ENCODE measurements at places on chromosomes 6 and 20.

- DNase-seq, result no peak
Measured at GRCh38 chr20:47747669-47748031, 37.6 kb downstream of the SULF2 start.

DNA sequence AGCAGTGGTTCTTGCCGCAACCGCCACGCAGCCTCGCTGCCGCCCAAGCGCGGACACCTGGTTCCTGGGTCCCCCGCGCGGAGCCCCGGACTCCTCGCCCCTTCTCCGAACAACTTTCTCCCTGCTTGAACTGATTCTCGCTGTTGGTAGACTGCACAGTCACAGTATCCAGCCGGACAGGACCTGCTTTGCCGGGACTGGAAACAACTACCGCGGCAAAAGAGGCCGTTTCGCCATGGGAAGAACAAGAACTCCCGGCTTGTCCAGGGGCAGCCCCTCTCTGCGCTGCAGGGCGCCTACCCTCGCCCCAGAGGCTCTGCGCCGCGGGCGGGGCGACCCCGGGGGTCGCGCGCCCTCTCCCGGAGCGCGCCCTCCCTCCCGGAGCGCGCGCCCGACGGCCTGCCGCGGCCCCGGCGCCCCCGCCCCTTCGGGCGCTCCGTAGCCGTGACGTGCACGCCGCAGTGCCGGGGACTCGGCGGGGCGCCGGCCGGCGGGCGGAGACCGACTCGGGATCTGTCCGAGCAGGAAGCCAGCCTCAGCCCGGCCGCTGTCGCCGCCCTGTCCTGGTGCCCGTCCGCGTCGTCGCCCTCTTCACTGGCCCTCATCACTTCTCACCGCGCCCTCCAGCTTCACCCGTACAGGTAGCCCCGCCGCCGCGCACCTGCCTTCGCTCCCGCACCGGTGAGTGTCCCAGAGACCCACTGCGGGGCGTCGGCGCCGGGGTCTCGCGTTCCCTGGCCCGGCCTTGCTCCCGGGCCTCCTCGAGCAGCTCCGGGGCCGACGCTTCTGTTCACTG lies at the start of gene MYO6:
TSS of gene MYO6 (plus strand) at position 497 of the 796 bp plus-strand sequence. CDS start 68,309 bp downstream, outside the sequence.
- DNase-seq, result peak; percentile 3

DNA sequence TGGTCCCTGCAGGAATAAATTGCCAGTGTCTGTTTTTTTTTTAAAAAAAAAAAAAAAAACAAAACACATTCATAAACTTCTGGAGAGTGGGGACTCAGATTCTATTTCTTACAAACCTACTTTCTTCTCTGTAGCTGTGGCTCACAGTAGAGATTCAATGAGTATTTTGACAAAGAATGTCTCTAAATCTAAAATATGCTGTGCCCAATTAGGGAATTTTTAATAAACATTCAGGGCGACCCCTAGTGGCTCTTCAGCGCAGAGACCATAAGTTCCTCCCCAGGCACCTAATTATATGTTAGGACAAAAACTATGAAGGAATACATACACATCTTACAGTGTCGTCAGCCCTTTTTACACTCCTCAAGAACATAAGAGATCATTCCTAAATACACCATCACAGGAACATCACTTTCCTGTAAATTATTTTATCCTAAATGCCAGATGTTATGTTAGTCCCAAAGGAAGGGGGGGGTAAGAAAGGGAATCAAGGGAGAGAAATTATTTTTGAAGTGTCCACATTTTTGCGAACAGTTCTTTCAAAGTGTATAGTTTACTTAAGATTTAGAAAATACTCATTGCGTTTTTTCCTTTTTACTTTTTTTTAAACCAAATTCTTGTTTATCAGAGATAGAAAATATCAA lies 21.8 kb upstream of the NAA20 start:
- no peak for DNase-seq

DNA sequence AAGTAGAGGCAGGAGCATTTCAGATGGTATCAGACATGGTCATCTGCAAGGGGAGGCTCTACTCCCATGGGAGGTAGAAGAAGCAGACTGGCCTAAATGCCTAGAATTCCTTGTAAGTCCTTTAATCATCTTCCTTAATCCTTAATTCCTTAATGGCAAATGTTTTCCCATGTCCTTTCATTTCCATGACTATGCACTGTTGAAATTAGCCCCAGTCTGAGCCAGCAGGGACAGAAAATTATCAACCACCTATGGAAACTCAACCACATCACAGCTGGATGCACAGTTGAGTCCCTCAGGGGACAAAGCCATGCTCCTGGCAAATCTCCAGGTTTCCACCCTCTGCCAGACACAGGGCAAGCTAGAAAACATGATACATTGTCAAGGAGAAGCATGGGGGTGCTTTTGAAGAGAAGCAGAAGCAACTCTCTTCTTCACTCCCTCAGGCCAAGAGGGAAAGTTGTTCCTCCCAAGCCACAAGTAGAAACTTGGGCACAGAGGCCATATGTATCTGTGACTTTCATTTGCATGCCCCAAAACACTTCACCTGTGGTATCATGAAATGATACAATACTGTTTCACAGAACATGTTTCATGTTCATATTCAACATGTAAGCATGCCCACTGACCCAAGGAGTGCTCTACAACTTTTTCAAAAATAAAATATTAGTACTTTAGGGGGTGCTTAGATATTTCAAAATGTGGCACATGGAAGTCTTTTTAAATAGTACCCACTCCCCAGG lies 683.6 kb downstream of the KIF16B start:
- DNase-seq, result no peak

DNA sequence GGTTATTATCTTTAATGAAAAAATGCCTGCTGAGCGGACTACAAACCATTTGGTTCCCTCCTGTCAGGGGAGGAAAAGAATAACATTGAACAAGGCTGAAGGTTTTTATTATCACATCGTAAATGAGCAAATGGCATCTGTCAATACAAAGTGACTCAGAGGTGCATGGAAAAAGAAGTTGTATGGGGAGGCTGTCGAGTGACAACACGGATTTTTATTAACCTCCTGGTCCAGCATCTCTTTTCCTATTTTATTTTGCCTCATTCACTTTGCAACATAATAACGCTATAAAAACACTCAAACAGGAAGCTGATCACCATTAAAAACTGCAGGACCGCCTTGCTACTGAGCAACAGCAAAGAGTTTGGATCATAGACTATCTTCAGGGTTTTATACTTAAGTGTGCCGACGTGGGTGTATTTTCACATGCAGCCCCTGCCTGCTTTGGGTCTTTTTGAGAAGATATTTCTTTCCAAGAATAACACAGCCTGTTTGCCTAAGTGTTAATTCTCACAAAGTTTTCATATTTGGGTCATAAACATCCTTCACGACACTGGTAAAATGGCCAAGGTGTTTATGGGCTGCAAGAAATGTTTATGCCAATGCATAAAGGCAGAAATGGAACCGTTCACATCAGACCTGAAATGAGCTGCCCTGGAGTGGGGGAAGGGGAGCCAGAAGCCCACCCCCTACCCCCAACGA lies 132.1 kb upstream of the SALL4 start:
- DNase-seq, result no peak

DNA sequence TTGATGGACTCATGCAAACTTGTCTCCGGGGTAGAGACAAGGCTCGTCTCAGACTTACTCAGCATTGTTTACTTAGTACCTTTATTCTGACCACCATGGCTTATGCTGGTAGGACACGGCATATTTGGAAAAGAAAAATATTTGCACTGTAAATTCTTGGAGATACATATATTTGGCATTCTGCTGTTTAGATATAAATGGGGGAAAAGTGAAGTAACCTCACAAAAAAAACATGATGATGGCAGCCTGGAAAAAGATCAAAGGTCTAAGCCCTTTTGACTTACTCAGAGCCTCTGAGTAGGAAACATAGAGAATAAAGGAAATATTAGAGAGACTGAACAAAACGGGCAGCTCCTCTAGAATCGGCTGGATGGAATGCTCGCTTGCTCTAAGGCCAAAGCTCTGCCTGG lies 32.5 kb downstream of the PDE10A start:
- DNase-seq, result no peak

GRCh38 chr20:373171-373890 lies 7.2 kb upstream of the TRIB3 start:
- DNase-seq, result no peak

DNA sequence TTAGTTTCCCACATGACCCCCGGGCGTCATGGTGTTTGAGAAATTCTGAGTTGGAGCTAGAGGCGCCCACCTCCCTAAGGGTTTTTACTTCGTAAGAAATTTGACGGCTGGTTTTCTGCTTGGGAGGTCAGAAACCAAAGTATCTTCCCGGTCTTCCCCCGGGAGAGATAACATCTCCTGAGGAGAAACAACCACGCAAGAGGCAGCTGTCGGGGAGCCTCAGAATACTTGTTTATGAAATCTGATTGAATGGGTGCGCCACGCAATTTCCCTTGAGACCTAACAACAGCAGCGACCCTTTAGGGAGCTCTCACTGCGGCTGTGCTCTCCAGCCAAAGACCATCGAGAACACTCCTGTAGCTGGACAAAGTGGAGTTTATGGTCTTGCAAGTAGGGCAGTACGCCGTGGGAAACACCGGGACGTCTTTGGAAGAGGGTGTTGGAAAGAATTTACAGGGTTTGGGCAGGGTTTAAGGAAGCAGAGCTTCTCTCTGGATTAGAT lies 608 bp upstream of the EIF2S2 start:
- no peak for DNase-seq

GRCh38 chr6:165186441-165187205 lies 122.8 kb downstream of the C6orf118 start:
- no peak for DNase-seq

DNA sequence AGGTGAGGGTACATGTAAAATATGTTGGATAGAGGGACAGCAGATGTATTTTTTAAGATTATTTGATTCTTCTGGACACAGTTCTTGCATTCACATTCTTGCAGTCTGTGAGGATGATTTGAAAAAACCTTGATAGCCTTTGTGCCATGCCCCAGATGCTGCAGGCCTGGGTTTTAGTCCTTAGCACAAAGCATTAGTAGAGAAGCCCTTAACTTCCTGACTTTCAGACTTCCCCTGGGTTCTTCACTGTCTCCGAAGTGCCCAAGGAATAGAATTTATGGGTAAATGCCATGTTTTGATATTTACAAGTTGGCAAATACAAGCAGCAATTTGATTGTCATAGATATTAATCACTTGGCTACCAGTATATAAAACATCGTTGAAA lies 67.6 kb upstream of the SUPT3H start:
- no peak for DNase-seq

DNA sequence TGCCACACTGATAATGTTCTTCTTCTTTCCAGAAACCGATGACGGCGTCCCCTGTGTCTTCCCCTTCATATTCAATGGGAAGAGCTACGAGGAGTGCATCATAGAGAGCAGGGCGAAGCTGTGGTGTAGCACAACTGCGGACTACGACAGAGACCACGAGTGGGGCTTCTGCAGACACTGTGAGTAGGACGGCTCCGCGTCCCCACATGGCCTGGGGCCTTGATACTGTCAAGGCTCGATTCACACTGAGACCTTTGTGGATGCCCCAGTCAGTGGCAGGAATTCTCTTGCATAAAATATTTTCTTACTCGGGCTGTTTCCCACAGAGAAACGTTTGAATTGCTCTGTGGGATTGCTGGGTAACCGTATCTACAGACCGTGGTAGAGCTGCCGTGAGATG lies 41.5 kb upstream of the SLC22A1 start:
- DNase-seq, result no peak

DNA sequence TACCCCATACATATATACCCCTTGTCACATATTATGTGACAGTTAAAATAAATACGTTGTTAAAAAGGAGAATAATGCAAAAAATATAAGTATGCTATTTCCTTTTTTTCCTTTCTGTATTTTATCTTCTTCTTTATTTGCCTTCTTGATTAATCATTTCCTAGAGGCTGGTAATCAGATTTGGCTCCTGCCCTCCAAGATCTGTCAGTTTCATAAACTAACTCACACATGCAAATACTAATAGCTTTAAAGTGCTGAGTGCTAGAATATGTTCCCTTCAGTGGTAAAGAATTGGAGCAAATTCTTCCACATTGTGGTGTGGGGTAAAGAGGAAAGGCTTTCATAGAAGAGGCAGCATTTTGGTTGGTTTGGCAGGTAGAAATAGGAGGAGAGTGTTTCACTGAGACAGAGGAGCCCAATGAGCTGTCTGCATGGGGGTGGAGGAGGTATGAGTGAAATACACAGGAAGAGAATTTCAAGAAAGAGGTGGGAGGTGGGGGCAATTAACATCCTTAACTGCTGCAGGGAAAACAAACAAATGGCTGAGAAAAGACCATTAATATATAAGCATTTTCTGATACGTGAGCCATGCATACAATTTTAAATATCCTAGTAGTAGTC lies 523.9 kb downstream of the BMP2 start:
- DNase-seq, result no peak

- no peak for DNase-seq
Measured at GRCh38 chr20:24937579-24937978, 11.5 kb upstream of the CST7 start.

DNA sequence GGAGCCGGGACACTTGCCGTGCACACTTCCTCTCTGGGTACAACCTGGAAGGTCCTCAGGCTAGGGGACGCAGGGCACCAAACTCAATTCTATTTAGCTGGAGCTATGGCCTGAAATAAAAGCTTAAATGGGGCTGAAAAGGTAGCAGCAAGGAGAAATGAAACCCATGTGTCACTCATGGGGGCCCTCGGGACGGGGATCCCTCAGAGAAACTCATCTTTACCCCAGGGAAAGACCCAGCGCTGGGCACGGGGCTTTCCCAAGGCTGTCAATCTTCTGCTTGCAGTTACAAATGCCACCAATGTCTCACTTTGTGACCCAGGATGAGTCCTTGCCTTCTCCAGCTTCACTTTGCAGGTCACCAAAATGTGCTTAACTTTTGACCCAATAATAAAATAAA lies 16.5 kb downstream of the SNAI1 start:
- DNase-seq, result no peak

DNA sequence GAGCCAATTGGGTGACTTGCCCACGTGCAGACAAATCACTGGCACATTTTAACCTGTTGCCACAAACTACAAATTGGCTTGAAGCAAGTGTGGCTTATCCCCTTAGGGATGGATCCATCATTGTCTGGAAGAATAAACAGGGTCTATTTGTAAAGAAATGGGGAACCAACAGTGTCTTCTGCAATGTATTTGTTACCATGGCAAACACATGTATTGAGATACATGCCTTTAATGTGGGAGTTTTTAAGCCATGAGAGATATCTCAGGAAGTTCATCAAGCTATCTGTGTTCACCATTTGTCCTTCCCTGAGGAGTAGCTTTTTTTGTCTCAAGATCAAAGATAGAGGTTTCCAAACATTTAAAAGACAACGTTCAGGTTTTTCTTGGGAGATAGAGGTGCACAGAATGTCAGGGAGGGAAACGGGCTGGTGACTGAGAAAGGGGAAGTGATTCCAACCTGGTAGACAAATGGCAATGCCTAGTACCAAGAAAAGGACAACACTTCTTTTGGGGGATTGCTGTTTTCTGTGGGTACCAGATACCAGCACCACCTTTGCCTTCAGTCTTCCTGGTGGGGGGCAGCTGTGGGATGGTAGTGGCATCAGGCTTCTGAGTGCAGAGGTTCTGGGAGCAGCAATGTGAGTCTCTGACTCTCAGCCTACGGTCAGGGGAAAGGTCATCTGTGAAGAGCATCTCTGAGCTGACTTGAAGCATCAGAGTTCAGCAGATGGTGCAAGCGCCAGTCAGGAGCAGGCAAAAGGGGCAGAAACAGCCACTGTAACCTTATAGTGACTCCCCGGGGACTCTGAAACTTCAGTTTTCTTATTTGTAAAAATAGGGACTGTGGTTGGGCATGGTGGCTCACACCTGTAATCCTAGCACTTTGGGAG lies 20.1 kb upstream of the BCAS1 start:
- no peak for DNase-seq

GRCh38 chr6:130851026-130851425 lies 23.8 kb downstream of the SMLR1 start:
- no peak for DNase-seq

GRCh38 chr20:44841955-44842354 lies 31.6 kb upstream of the RIMS4 start:
- no peak for DNase-seq

GRCh38 chr6:78911218-78911940 lies 44.0 kb downstream of the IRAK1BP1 start:
- no peak for DNase-seq
